ENCODE measurements at places on chromosomes 7 and 10.

- DNase-seq: no peak
Observed at GRCh38 chr7:95157381-95157780, 167.0 kb downstream of the PON1 start.

DNA sequence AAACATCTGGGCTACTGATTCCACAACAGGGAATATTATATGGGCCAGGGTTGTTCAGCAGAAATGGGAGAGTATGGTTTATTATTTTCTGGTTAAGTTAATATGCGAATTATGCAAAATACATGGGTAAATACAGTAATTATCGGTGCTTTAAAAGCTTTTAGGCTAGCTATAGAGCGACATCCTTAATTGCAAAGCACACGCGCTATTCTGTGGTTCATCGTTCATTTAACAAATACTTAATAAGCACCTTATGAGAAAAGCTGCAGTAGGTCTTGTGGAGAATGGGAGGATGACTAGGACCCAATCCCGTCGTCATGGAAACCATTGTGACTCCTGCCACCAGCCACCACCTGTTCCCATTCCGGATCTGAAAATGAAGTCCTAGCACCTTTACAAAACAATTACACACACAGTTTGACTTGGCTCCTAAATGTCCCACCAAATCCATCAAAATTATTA is 623 bp upstream of the CEP41 start:
- no peak for DNase-seq

DNA sequence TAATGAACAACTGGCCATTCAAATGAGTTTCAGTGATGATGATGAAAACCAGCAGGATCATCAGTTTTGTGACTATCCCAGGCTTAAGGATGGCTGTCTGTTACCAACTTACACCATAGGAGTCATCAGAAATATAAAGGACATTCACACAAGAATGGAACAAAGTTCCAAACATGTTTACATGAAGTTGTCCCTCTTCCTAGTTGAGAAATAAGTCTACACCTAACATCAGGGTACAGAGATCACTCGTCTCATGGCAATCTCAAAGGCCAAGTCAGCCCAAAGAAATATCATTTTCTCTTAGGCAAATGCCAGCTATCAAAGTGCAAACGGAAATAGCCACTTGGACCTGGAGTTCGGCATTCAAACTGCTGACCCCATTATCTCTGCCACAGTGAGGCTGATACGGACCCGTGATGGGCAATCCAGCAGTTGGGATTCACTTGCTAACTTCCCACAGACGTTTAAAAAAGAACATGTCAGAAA is 53.0 kb downstream of the CREB3L2 start:
- DNase-seq: no peak

DNA sequence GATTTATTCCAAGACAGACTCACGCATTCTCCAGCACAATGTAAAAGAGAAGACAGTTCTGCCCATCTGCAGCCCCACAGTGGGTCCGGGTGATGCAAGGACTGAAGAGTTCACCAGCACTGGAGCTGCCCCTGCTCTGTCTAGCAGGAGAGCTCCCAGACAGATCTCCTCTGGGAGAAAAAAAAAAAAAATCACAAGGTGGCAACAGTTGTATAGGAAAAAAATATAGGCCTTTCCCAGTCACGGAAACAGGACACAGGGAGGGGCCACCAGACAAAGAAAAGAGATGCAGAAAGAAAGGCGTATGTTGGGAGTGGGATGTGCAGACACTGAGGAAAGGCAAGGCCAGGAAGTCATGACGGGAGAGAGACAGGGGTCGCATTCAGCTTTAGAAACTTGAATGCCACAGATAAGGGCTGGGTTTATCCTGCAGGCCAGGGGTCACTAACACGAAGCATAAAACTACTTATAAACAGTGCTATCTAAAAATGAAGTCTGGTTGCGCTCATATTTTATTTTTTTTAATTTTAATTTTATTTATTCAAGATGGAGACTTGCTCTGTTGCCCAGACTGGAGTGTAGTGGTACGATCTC is 54.1 kb downstream of the FAM171A1 start:
- no peak for DNase-seq

DNA sequence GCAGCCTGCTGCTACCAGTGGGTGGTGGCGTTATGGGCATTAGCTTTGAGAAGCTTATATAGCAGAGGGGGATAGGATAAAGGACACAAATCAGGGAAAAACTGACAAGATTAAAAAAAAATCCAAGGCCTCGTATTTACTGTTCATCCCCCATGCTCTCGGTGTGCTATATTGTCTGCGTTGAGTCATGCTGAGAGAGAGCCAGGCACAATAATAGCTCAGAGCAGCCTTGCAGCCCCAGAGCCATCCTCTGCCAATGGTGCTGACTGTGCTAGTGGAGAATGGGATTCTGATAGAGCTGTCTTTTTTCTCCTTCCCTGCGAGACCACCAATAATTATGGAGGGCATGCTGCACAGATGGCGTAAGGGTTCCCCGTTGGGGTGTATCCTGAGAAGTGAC is 51.7 kb upstream of the FZD1 start:
- no peak for DNase-seq

DNA sequence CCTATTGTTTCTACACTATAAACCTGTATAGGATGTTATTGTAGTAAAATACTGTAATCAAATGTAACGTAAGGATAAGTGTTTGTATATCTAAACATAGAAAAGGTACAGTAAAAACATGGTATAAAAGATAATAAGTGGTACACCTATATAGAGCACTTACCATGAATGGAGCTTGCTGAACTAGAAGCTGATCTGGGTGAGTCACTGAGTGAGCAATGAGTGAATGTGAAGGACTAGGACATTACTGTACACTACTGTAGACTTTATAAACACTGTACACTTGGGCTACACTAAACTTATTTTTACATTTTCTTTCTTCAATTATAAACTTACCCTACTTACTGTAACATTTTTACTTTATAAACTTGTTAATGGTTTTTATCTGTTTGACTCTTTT is 732.9 kb upstream of the LRRN3 start:
- no peak for DNase-seq

DNA sequence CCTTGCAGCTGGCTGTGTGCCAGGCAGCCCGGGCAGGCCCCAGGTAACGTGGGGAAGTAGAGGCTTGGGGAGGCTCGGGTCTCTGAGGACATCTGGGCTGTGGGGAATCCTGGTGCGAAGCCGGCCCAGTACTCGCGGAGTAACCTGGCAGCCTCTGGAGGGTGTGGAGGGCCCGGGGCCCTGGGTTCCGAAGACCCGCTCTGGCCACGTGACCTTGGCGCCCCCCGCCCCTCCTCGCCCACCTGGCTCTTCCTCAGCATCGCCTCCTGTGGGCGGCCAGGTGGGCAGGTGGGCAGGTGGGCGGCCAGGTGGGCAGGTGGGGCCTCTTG is 143.1 kb downstream of the WDR37 start:
- no peak for DNase-seq

GRCh38 chr10:86113501-86113900 is 253.1 kb downstream of the GRID1 start:
- DNase-seq: no peak

DNA sequence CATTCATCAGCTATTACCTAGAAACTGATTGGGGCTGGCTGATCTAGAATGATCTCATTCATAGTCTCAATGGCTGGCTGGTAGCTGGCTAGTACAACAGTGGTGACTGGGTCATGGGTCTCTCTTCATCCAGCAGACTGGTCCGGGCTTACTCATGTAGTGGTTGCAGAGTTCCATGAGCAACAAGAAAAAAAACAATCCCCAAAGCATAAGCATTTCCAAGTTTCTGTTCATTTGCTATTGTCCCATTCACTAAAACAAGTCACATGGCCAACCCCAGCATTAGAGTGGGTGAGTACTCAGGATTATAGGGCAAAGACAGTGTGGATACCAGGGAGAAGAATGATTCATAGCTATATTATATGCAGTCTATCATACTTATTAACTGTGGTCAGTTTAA is 85.2 kb upstream of the SEMA3C start:
- DNase-seq: no peak
